Lung (tissue), 17 donors: ENCODE measurements at places on chromosomes 4 and X. TPM values are rescaled to one million over a fixed set of nuclear protein-coding genes. Genes with fewer than 3 reads are reported as not detected.

DNA sequence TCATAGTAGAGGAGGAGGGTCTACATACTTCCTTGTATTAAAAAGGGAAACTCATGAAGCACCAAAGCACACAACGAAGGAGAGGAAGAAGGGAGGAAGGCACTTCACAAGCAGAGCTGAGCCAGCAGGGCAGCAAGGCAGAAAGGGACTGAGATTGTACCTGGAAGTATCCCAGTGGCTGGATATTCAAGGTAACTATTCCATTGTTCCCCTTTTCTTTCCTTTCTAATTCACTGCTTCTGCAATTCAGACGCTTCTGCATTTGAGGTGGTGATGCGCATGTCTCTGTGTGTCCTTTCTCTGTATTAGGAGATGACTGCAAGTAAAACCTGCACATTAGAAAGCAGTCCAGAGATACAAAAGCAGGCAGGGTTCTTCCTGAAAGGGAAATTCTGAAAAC, 54.9 kb downstream of the UBQLN2 start:
- DNase-seq: peak; percentile 49

DNA sequence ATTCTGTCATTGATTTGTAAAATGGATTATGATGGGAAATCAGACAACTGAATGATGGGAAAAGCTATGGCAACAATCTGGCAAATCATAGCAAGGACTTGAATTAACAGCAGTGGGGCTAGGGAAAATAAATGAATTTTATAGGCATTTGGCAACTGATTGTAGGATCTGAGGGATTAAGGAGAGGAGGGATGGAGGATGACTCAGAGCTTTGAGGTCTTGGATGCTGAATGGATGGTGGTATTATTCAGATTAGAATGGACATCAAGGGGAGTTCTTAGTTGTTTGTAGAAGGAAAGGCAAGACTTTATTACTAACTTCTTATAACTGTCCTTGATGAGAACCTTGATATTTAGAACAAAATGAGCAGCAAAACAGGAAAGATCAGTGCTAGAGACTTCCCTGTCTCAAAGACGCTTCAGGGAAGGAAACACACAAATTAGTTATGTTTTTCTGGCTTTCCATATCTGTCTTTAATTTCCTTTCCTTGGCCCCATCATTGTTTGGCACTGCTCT, 51.4 kb upstream of the HHIP start:
- no peak for DNase-seq

GRCh38 chr4:126130215-126130614, 815.5 kb downstream of the FAT4 start:
- no peak for DNase-seq

DNA sequence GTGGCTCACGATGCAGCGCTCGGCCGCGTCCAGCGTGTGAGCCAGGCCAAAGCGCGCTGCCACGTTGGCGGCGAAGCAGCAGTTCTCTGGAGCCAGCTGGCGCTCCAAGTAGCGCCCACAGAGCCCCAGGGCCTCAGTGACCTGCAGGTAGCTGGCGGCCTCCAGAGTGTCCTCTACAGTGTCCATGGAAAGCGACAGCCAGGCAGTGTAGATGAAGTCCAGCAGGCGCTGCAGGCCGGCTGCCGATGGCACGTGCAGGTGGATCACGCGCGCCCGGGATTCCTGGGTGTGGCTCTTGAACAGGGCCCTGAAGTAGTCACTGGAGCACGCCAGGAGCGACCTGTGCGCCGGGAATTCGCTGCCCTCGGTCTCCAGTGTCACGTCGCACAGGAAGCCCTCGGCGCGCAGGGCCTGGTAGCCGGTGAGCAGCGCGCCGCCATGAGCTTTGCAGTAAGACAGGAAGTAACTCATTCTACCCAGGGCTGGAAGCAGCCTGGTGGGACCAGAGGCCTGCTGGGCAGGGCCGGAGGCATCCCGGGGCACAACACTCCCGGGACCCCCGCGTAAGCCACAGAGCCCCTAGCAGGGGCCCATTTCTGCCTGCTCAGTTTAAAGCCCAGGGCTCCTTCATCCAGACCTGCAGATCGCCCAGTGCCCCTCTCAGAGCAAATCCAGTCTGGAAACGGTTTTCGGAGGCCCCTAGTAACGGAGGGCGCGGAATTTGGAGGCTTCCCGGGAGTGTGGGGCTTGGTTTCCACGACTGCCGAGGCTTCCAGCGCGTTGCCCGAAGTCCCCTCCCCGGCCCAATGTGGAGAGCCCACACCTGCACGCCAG, 595 bp downstream of the KLHL34 start:
- no peak for DNase-seq

DNA sequence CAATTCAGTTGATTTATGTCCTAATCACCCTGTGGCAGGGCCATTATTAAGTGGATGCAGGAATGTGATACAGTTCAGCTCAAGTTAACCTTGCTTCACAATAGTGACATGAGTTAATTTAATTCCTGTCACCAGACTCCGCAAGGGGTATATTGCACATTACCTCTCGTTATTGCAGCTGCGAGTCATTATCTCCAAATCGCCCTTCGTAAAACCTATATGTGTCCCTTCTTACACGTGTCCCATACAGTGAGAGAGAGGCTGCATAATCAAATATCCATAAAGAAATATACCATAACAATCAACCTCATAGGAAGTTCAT, 369.9 kb upstream of the ANXA10 start:
- no peak for DNase-seq

- no peak for DNase-seq
These were observed 30.4 kb downstream of the MAPK10 start for GRCh38 chr4:86329431-86329830.

- DNase-seq: no peak
These were observed 91.7 kb downstream of the PHOX2B start for GRCh38 chr4:41656572-41657520.

- no peak for DNase-seq
These were observed 27.7 kb upstream of the TEC start for GRCh38 chr4:48297256-48297846.

GRCh38 chr4:129046055-129046959, 47.0 kb downstream of the SCLT1 start:
- no peak for DNase-seq

DNA sequence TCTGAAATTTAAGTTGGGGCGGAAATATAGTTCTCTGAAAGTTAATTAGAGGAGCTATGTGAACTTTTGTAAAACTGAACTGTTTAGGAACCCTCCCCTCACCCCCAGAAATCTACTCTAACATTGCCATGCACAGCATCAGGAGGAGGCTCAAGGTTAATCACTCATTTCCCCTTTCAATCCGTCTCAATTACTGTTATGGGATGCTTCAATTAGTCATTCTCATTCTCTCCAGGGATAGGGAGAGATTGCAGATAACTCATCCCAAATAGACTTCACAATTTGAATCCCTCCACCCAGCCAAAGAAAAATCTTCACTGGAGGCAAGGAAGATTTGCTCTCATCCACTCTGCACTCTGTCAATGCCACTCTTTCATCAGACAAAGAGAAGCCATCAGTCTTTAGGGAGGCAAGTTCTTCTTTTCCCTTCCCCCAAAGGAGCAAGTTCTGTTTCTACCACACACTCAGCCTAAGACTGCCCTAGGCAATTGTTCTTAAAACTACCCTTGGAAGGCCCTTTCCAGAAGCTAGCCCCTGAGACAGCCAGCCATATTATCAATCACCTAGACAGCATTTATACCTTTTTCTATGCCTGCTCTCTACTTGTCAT, 140.4 kb downstream of the SLC10A7 start:
- DNase-seq: no peak

DNA sequence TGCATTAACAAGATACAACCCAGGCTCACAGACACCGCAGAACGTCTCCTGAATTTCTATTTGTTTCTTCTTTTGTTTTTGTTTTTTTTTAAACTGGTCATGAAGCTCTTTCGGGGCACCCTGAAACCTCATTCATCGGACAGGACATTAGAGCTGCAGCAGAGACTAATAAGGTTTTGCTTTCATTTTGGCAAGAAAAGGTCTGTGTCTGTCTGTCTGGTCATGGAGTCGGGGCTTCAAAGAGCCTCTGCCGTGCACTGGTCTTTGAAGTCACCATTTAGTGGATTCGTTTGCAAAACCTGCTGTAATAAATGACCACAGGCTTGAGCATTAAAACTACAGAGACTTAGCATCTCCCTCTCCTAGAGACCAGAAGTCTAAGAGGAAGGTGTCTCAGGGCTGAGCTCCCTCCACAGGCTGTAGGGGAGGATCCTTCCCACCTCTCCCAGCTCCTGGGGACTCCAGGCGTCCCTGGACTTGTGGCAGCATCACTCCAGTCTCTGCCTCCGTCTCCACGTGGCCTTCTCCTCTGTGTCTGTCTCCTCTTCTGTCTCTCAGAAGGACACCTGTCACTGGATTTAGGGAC, 247.5 kb downstream of the CRLF2 start:
- DNase-seq: peak; percentile 10

DNA sequence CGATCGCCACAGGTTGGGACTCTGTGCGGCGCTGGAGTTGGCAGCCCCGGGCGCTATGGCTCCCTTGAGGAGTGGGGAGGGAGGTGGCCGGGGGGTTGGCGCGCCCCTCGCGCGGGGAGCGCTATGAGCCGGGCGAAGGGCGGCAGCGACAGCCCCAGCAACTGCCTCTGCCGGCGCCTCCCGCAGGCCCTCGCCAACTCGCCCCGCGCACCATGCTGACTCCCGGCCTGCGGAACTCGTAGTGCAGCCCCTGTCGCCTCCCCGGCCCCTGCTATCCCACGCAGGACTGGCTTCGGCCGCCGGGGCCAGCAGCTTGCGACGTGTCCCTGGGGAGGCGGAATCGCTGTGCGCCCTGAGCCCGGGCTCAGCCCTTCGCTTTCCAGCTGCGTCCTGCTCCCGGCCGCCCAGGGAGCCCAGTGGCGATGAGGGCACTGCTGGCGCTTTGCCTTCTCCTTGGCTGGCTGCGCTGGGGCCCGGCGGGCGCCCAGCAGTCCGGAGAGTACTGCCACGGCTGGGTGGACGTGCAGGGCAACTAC, 415 bp downstream of the SHISA3 start:
- DNase-seq: peak; percentile 58

DNA sequence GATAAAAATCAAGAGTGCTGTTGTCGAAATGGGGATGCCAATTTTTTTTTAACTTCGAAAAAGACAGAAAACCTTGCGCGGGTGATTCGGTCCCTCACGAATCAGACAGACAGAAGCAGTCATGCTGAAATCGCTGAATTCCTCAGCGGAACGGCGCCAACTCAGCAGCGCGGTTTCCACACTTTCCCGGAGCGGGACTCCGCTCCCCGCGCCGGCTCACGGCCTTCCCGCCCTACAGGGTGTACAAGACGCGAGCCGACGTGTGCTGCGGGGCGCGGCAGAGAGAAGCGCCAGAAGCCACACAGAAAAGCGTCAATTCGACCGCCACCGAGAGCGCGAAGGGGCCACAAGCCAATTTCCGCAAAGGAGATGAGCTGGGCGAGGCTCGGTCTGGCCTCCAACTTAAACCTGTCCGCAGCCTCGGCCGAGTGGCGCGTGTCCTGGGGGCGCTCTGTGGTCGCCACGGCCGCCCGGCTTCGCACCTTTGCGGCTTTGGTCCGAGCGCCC, 1.3 kb downstream of the NEXMIF start:
- DNase-seq: peak; percentile 1

DNA sequence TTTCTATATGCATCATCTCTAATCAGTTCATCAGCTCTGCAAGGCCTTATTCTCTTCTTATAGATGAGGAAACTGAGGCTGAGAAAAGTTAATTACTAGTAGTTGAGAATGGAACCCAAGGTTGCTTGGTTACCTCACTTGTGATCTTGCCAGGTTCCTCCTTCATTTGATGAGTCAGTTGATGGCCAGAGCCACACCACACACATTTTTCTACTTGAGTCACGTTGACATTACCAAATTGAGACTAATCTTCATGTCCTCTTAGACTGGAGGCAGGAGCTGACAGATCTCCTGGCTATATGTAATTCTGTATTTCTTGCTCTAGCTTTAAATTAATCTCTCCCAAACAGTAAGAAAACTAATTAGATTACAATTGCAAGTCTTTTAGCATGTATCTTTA, 428.4 kb downstream of the AFF2 start:
- DNase-seq: no peak

DNA sequence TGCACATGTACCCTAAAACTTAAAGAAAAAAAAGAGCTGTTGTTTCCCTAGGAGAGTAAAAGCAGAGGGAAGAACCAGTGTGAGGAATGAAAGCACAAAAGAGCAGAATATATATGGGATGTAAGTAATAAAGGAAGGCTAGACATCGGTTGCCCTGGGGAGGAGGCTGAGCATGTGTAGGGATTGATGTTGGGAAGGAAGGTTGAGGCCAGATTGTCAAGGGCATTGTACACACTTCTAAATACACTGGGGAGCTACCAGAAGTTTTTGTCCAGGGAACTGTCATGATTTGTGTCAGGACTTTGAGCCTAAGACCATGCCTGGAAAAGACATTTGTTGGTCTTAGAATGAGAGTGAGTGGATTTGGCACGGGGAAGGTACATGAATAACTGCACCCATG, 467.1 kb downstream of the GPAT3 start:
- DNase-seq: no peak

DNA sequence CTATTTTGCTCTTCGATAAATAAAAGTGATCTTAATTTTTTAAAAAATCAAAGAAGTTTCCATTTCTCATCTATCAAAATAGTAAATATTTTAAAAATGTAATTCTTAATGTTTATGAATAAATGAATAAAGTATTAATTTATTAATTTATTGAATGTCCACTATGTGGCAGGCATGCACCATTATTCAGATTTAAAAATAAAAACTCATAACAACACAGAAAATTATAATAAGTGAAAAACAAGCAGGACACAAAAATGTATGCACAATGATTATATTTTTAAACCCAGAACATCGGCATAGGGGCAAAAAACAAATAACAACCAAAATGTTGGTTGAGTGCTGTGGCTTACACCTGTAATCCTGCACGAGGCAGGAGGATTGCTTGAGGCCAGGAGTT, 5.3 kb upstream of the PYURF start:
- DNase-seq: no peak

GRCh38 chrX:83771664-83772063, 89.3 kb upstream of the CYLC1 start:
- DNase-seq: no peak

- no peak for DNase-seq
These were observed 16.3 kb upstream of the FAT1 start for GRCh38 chr4:186739802-186740434.

GRCh38 chrX:50036426-50036825, 114.0 kb downstream of the CLCN5 start:
- DNase-seq: peak; percentile 6

DNA sequence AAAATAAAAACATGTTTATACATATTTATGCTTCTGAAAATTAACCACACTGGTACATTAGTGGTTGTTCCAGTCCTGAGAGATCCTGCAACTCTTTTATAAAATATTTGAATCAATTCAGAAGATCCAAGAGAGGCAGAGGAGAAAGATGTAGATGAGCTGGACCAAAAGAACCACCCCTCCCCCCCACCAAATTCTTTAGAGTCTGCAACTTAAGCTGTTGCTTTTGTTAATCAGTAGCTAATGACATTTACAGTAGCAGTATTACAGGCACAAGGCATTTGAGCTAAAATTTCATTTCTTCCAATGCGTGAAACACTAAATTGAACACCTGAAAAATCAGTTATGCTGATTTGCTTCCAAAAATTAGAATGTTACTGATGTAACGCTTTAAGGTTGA, 61.5 kb downstream of the PDK3 start:
- DNase-seq: no peak

- DNase-seq: no peak
These were observed 83.7 kb upstream of the GC start for GRCh38 chr4:71867598-71867997.

Gene IBSP
- 0.12 TPM for total RNA-seq

Gene SPINK2
- total RNA-seq: 0.91 TPM

Gene MMRN1
- 35.3 TPM for total RNA-seq

Gene RNF175
- total RNA-seq: 1.8 TPM

Gene KDR
- total RNA-seq: 43.9 TPM

Gene SPANXN4
- total RNA-seq: not detected

Gene ADRA2C
- 0.23 TPM for total RNA-seq

Gene DDX3X
- total RNA-seq: 385 TPM

Gene CORIN
- total RNA-seq: 9.1 TPM

Gene GASK1B
- total RNA-seq: 33.0 TPM

Gene LRIT3
- 0.28 TPM for total RNA-seq

Gene IRS4
- 2.0 TPM for total RNA-seq
